Endothelial cell of umbilical vein (primary cell): ENCODE measurements at places on chromosomes 16 and 17. TPM values are rescaled to one million over a fixed set of nuclear protein-coding genes. Genes with fewer than 3 reads are reported as not detected.

DNA sequence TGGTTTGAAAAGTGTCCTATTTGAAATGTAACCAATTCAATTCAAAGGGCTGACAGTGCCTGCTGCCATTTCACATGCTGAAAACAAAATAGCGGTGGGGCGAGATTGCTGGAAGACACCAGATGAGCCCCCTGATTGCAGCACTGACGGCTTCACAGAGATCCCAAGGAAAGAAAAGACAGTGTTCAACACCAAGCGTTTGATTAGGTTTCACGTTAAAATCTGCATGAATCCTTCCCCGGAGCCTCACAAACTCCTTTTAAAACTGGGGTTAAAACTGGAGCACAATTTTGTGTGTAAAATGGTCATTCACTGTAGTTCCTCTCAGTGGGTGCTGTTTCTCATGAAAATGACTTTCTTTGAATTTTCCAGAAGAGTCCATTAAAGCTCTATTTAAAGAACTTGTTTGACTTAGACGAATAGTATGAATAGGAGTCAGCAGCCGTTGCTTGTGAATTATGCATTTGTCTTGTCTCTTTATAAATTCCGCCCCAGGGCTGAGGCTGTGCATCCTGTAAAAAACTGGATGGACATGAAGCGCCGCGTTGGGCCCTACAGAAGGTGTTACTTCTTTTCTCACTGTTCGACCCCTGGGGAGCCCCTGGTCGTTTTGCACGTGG is 8.8 kb downstream of the MLYCD start:
- no peak for DNase-seq
- H3K4me3 ChIP-seq, result no peak overlapping the region
- H3K36me3 ChIP-seq, result peaks cover 14% of the 10 kb centered on the region
- H3K27ac ChIP-seq, result no peak overlapping the region
- H3K4me1 ChIP-seq, result no peaks in the 10 kb centered on the region

The NPIPA7 gene
- 6.8 and 12.2 TPM in 2 replicates for total RNA-seq

DNA sequence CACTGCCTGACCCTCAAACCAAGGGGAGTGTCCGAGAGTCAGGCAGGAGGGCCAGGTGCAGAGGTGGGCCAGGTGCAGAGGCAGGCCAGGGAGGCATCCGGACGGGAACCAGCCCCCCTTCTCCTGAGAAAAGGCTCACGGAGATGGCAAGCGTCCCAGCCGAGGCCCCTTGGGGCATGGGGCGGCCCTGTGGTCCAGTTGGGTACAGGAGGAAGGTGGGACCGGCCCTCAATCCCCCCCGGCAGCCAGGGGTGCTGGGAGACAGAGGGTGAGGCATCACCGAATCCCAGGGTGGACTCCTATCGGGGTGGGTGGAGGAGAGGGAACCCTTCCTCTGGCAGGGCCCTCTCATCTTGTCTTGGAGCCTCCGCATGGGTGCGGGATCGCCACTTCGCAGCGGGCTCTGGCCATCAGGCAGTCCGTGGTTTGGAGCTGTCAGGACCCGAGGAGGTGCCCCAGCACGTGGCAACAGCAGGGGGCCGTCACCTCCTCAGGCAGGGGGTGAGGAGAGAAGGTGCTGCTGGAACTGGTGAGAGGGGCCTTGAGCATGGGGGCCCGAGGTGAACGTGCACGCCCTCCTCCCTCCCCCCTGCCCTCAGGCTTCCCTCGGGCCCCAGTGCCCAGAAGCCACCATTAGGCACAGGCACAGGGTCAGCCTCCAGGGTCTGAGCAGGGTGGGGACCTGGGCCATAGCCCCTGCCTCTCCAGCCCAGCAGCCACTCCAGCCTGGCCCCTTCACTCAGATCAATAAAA is 38.7 kb upstream of the SLC38A10 start:
- peaks cover 9% of the 10 kb centered on the region for H3K4me1 ChIP-seq
- no peaks in the 10 kb centered on the region for H3K36me3 ChIP-seq
- H3K27ac ChIP-seq, result no peak overlapping the region
- DNase-seq, result no peak

- H3K36me3 ChIP-seq, result no peaks in the 10 kb centered on the region
- peaks cover 4% of the 10 kb centered on the region for H3K27me3 ChIP-seq
- no peak overlapping the region for H3K27ac ChIP-seq
- no peak overlapping the region for H3K4me3 ChIP-seq
- peak; percentile 63 for DNase-seq
These were observed 9.2 kb upstream of the TVP23A start for GRCh38 chr16:10827691-10828341.

DNA sequence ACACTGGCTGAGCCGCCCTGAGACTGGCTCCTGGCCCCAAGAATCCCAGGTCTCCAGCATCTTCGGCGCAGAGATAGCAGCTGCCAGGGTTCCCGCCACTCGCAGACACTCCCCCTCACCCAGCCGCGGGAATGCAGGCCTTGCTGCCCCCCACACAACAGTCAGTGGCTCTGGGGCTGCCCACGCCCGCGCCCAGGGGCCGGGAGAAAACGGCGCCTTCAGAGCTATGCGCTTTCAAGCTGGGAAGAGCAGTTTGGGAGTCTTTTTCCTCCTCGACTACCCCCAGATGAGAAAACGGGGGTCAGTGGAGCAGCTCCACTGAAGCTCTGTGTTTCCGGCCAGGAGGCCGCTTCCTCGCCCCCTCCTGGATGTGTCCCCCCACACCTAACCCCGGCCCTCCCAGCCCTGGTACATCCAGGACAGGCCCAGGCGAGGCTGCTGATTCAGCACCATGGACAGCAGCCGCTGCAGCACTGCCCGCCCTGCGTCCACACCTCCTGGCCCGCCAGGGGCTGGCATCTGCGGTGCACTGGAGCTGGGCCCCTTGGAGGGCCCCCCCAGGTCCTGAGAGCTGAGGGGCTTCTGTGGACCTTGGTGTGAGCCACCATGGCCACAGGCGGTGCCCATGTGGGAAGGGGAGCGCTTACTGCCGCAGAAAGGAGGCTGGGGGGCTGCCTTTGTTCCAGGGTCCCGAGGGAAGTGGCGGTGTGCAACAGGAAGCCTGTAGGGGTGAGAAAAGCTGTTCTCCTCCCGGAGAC is 35.7 kb downstream of the CACNA1H start:
- H3K27me3 ChIP-seq, result no peaks in the 10 kb centered on the region
- peak; percentile 20 for DNase-seq
- no peaks in the 10 kb centered on the region for H3K36me3 ChIP-seq
- H3K27ac ChIP-seq, result no peak overlapping the region
- H3K4me1 ChIP-seq, result no peaks in the 10 kb centered on the region
- no peak overlapping the region for H3K4me3 ChIP-seq
